RKO (cell line): ENCODE measurements at places on chromosomes 12 and 14.

DNA sequence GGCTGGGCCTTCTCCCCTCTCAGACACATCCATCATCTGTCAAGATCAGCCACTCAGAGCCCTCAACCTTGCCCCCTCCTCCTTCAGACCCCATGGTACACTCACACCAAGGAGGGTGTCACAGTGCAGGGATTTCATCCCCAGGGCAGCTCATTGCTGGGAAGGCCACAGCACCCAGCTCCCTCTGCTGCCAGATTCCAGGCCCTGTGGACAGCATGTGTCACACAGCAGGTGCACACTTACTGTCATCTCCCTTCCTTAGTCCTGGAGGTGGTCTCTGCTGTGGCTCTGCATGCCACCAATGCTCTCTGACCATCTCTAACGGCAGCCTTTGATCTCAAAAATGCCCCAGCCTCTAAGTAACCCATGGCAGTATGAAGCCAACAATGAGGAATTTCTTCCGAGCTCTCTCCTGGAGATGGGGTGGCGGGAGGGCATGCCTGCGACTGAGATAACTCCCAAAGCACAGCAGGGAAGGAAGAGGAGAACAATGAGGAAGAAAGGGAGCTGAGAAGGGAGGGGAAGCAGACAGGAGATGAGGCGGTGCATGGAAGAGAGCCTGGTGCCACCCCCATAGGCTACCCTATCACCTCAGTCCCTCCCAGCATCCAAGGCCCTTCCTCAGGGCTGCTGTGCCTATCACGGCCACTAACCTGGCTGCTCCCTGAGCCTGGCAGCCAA lies 101.0 kb downstream of the SINHCAF start:
- DNase-seq: no peak

- peak; percentile 46 for DNase-seq
Measured at GRCh38 chr12:45762185-45763110, 32.9 kb downstream of the ARID2 start.

- DNase-seq: no peak
Measured at GRCh38 chr12:81206429-81206828, 128.6 kb downstream of the ACSS3 start.

DNA sequence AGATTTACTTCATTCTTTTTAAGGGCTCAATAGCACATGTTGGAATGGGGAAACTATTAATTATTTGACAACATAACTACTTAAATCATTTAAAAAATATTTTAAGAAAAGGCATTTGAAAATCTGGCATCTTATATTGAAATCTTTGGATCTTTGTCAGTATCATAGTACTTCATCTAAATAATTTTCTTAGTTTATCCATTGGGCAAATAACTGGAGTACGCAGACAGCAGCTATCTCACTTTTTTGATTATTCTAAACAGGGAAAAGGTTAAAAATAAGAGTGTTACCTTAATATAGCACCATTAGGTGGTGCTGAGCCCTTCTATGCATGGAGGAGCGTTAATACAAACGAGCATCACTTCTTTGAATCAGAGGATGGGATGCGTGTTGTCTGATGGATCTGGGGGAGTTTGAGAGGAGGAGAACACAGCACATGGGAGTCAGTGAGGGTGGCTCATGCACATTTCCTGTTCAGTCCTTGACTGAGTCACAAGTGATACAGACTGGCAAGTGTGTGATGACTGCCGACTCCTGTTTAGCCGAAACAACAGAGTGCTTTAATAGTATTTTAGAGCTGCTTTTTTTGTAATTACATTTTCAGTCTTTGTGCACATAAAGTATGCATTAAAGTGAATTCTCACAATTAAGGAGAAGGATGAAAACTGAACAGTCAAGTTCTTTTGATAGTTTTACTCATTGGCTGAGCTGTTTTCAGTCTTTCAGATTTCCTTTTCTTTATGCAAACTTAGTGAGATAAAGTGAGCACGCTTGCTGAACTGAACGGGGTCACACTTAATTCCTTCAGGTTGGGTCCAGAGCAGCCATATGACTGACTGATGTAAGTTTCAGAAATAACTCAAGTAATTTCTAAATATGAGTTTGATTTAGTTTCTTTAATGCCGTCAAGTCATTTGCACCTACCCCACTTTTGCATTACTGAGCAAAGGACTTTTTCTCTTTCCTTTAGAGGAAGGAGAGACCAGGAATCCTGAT lies 92.7 kb downstream of the DIP2B start:
- peak; percentile 98 for DNase-seq

GRCh38 chr14:30882431-30882830 lies 8.1 kb downstream of the COCH start:
- no peak for DNase-seq

DNA sequence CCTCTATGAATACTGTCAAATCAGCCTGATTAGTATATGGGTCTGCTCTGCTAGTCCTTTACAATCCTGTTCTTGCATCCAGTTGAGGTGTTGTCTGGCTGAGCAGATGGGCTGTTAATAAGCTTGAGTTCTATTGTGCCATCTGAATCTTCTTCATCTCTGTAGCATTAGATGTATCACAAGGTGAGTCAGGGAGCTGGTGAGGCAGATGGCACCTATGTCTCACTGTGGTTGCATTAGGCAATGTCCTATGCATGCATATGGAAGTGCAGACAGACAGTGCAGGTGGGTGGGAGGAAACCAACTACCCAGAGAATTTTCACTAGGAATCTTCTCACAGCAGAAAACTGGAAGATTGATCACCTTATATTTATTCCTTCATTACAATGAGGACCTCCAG lies 165.7 kb upstream of the STXBP6 start:
- no peak for DNase-seq

GRCh38 chr12:25771041-25771440 lies 187.4 kb upstream of the RASSF8 start:
- no peak for DNase-seq

DNA sequence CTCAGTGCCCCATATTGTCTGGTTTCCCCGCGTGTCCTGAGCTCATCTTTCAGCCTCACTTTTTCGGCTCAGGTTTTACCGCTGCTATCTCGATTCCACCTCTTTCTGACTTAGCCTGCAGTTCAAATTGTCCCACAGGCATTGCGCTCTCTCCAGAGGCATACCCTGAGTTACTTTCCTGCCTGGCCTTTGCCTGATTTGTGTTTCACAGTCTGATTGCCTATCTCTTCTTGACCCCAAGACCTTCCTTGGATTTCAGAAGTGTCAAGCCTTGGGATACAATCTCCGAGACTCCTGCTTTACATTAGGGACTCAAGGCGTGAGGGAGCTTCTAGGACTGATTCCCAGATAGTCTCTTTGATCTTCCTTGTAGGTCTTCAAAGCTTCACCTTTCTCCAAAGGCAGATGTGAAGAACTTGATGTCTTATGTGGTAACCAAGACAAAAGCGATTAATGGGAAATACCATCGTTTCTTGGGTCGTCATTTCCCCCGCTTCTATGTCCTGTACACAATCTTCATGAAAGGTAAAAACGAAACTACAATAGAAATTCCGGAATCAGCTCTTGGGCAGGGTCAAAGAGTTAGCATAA lies 629 bp downstream of the LETMD1 start:
- peak; percentile 29 for DNase-seq

- no peak for DNase-seq
Measured at GRCh38 chr12:68497107-68497506, 113.6 kb upstream of the RAP1B start.

DNA sequence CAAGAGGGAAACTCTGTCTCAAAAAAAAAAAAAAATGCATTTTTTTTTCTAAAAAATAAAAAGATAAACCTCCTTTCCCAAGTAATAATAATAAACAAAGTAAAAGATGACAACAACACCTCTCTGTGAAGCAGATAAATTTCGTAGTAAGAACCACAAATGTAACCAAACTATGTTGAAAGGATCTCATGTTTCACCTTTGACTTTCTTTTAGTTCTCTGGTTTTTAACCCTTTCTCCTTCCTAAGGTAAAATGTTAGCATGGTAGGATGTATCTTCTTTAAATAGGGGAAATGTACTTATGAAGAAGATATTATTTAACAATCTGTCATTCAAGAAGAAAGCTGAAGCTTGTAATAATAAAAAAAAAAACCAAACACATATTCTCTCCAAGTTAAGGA lies 1.8 kb upstream of the KLHL42 start:
- DNase-seq: no peak

GRCh38 chr14:102320033-102320660 lies 601 bp downstream of the ZNF839 start:
- DNase-seq: peak; percentile 56

- DNase-seq: no peak
Measured at GRCh38 chr12:55797550-55797949, 20.0 kb downstream of the SARNP start.

DNA sequence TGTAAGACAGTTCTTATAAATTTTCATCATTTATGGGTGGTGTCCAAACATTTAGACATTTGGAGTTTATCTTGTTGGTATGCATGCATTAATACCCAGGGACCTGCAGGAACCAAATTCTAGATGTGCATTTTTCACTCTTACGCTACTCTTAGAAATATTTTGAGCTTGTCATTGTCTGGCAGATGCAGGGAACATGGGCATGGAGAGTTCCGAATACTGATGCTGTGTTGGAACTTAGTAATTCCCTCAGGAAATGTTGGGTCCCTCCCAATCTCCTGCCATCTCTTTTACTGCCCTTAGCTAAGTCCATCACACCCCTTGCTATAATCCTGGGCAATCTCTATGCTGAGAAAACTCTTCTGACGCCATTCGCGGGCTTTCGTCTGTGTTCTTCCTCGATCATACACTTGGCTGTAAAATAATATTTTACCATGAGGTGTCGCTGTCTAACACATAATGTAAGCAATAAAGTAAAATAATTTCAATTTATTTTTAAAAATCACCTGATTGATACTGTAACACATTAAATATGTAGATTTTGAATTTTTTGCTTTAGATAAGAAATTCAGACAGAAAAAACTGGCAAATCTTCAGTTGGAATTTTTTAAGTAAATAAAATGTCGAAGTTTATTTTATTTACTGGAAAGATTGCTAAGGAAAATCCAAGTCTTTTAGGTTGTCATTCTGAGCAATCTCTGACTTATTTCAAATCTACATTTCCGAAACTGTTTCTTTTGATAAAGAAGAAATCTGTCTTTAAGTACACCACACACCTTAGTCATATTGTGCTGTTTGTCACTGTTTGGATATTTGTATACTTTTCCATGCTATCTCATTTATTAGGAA lies 304.1 kb upstream of the SSTR1 start:
- peak; percentile 71 for DNase-seq

DNA sequence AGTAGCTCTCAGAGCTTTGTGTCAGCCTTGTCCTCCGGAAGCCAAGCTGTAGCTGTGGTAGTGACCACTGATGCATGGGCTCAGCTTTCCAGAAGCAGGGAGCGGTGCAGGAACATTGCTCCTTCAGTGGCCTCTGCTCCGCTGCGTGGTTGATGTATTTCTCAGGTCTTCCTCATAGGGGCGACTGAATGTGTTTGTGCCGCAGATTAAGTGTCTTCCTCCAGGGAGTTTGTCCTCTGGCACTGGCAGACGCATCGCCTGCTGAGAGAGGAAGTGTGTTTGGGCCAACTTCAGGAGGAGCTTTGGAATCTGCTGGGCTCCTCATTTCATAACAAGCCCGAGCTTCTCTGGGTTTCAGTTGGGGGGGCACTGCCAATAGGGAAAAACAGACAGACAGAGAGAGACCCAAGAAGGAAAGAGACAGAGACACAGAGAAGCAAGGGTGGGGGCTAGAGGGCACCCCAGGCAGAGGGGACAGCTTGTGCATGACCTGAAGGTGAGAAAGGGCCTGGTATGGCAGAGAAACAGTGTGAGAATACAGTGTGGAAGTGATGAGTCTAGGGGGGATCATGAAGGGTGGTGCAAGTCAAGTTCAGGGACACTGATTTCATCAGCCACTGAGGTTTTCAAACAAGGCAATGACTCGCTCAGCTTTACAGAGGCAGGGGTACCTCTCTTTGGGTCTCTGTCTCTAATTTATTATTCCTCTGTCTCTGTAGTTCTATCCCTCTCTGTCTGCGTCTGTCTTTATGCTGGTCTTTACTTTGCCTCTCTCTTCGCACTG lies 69.4 kb upstream of the PRIMA1 start:
- no peak for DNase-seq

GRCh38 chr12:122981036-122981471 lies 573 bp downstream of the ARL6IP4 start:
- DNase-seq: no peak

GRCh38 chr12:6171409-6172015 lies 28.7 kb upstream of the CD9 start:
- DNase-seq: no peak

DNA sequence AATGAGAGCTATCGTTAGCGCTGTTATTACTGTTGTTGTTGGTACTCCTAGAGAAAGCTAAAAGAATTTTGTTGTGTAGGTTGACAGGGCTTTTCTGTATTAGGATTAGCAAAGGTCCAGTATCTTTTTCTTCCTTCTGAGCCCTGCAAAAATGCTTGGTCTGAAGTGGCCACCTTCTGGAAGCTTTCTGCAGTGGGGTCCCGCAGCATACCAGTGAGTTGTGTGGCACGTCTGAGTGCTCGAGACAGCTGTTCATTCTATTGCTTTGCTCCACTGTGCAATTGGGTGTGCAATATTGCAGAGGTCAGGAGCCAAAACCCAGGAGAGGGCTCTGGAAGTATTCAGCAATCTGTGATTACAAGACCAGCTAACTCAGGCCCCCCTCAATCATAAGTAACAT lies 57.1 kb downstream of the CCDC60 start:
- DNase-seq: no peak

- DNase-seq: no peak
Measured at GRCh38 chr12:42969355-42969754, 379.8 kb upstream of the PRICKLE1 start.

GRCh38 chr12:11894890-11895289 lies 175.8 kb upstream of the BCL2L14 start:
- no peak for DNase-seq

DNA sequence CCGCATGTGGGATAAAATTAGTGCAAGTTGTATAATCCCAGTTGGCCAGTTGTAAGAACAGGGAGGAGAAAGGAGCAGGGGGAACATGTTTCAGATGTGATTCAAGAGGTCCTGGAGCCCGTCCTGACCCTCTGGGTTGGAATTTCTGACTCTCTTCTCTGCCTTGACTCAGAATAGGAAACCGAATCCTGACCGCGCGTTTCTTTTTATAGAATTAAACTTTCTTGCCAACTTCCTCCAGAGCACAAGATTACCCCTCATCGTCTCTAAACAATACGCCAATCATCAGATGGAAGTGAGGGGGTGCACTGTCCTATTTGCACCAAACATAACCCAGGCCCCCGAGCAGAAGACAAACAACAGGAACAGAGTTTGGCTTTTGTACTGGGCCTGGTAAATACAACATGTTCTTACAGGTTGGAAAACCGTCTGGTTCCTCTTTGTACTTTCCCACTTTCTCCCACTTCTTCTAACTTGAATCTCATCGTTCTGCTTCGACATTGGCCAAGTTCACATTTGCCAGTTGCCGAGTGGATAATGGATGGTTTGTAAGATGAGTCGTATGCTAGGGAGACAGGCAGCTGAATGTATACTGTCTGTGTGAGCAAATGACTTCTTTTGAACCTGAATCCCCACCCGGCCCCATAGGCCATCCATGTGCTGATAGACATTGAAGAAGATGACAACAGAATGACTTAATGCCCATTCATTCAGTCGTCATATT lies 42.6 kb upstream of the MED13L start:
- DNase-seq: no peak
